ENCODE measurements at places on chromosomes 2 and 18. TPM values are rescaled to one million over a fixed set of nuclear protein-coding genes. Genes with fewer than 3 reads are reported as not detected.
A peak's percentile ranks its signal among the peaks of the same experiment; 100 is the strongest.

FOSL2 gene
- polyA plus RNA-seq: 15.5 TPM

DNA sequence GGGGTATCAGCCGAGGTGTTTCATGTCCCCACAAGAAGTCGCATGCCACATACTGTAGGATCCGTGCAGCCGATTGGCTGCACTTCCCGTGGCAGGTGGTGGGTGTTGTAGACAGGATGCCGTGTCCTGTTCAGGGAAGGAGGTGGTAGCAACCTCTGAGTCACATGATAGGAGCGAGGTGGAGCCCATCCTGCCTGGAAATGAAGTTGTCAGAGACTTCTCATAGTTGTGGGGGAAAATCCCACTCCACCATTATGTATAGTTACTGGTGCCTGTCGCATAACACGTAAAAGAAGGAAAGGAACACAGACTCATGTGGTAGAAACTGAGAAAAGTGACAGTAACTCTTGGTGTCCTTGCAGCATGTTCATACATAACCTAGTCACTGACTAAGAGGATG, 91.4 kb upstream of the IL1R2 start:
- no peak for DNase-seq

DNA sequence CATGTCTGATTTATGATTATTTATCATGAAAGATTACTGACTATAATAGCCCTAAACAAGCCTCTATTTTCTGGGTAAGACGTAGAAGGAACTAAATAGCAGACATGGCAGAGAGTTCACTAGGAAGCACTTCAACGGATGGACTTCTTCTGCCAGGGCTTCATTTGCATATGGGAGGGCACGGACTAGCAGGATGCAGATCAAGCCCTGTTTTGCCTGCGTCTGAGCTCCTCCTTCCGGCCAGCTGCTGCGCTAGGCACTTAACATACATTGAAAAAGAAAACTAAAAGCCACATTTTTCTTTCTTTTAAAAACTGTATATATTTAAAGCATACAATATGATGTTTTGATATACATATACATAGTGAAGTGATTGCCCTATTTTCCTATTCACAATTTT, 340.0 kb upstream of the MEX3C start:
- peak; percentile 40 for DNase-seq

DNA sequence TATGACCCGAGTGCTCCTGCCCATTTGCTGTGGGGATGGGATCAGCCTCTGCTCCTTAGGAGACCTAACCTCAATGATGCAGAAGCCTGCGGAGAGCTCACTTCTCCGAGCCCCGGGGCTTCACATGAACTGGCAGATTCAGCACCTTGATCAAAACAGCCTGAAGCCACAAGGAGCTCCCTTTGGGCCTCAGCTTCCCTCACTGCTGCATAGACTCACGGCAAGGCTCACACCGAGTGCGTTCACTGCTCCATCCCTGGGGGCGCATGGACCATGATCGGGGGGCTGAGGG, 33.0 kb downstream of the CRACDL start:
- no peak for DNase-seq

- no peak for DNase-seq
These were observed 143.3 kb downstream of the PXDN start for GRCh38 chr2:1601067-1601412.

DNA sequence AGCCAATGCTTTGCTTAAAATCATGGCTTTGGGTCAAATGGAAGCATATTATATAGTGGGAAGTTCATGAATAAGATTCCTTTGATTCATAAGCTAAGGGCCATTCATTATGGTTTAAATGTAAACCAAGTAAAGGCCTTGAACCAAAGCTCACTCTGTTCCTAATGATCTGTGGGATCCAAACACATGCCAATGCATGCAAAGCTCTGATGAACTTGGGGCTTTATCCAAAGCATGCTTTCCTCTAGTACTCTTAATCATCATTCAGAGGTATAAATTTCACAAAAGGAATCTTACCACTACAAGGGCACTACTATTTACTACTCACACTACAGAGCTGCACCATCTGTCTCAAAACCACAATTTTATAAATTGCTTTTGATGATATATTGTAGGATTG, 102.8 kb upstream of the RBMS1 start:
- no peak for DNase-seq

DNA sequence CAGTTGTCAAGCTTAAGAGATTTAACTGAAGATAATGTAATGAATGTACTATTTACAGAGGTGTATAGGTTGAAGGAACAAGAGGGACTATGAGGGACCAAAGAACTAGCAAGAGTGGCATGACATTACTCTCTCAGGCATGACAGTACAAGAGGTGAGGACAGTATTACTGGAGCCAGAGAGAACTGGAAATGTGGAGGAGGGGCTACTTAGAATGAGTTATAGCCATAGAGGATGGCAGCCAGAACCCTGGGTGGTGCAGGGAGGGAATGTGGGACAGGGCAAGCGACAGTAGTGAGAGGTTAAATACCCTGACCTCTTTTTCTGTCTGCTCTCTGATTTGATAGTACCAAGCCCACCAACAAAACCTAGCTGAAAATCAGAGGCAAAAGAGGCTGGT, 122.6 kb upstream of the UGP2 start:
- no peak for DNase-seq

GRCh38 chr2:188415754-188416083, 124.0 kb downstream of the GULP1 start:
- DNase-seq: no peak

DNA sequence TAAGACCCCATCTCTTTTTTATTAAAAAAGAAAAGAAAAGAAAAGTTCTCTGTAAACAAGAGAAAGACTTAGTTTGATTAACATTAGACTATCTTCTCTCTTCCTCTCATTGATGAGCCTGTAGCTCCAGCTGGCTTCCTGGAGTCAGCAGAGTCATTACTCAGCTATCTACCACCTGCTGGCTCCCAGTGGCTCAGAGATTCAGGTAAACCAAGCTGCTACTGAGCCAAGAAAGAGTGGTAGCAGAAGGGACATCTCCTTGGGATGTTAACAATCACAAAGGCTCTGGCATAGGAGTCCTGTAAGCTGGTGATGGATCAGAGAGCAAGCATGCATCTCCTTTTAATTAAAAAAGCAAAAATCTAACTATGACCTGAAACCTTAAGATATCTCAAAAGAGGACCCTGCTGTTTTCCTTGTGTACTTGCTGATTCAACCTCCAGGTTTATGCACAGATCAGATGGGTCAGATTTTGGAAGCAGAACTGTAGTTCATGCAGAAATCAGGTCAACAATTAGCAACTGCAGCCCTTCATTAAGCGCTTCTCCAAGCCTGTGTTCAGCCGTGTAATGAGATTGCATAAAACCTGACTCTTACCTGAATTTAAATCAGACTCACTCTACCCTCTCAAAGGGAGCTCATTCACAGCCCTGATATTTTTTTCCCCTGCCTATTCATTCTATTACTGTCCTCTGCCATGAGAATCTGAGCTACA, 225.8 kb downstream of the RNF152 start:
- no peak for DNase-seq

CXCR1 gene
- 0.30 TPM for polyA plus RNA-seq

DNA sequence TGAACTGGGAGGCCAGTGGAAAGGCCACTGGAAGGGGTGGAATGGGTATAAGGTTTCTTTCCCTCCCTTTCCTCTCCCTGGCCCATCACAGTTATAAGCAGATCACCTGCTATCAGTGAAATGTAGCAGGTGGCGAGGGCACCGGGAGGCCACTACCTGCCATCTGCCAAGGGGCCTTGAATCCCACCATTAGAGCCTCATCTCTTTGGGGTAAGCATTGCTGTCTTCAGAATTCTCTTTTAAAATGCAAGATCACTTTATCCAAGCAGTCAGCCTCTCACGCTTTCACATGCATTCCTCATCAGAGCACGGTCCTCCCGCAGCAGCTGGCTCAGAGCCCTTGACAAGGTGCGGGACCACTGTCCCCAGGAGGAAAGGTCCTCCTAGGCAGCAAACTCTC, 268.5 kb downstream of the CELF4 start:
- no peak for DNase-seq

IL36B gene
- not detected for polyA plus RNA-seq

GRCh38 chr2:241834527-241835210, 24.0 kb downstream of the PDCD1 start:
- DNase-seq: no peak

MYO3B gene
- polyA plus RNA-seq: 0.35 TPM

DNA sequence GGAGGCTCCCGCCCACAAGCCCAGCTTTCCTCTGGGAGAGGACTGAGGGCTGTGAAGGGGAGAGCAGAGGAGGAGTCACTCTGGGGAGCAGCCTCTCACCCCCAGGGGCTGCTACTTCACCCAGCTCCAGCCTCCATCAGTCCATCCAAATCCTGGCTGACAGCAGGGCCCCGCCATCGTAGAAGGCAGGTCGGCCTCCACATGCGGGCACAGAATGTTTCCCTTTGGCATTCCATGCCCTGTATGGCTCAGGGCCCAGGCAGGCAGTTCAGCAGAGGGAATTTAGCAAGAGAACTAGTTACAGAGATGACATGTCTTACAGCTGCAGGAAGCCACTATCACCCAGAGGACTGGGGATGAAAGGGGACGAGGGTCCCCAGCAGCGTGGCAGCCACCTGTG, 6.4 kb upstream of the ODC1 start:
- DNase-seq: no peak

GRCh38 chr18:36469461-36469860, 171.9 kb downstream of the FHOD3 start:
- peak; percentile 67 for DNase-seq

TMEM198 gene
- 3.0 TPM for polyA plus RNA-seq

DNA sequence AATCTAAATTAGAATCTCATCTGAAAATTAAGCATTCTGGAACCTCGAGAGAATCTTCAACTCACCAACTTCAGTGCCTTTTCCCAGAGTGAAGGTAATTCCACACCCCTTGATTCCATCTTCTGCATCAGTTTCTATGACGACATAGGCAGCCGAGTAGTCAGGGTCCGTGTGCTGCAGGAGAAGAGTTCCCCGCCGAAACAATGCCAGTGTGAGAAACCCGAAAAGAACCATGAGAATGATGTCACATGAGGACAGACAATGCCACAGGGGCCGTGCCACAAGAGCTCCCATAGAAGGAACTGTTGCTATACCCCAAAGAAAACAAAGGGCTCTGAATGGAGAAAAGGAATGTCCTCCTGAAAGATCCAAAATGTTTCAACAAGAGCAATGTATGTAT, 6.0 kb downstream of the ENOSF1 start:
- DNase-seq: no peak

SIGLEC15 gene
- 0.28 TPM for polyA plus RNA-seq

Measured in muscle of leg (tissue), 16 donors.